ENCODE measurements at places on chromosomes 6 and 20.
A peak's percentile ranks its signal among the peaks of the same experiment; 100 is the strongest.

- DNase-seq, result no peak
Observed at GRCh38 chr6:7042056-7042653, 65.6 kb upstream of the RREB1 start.

DNA sequence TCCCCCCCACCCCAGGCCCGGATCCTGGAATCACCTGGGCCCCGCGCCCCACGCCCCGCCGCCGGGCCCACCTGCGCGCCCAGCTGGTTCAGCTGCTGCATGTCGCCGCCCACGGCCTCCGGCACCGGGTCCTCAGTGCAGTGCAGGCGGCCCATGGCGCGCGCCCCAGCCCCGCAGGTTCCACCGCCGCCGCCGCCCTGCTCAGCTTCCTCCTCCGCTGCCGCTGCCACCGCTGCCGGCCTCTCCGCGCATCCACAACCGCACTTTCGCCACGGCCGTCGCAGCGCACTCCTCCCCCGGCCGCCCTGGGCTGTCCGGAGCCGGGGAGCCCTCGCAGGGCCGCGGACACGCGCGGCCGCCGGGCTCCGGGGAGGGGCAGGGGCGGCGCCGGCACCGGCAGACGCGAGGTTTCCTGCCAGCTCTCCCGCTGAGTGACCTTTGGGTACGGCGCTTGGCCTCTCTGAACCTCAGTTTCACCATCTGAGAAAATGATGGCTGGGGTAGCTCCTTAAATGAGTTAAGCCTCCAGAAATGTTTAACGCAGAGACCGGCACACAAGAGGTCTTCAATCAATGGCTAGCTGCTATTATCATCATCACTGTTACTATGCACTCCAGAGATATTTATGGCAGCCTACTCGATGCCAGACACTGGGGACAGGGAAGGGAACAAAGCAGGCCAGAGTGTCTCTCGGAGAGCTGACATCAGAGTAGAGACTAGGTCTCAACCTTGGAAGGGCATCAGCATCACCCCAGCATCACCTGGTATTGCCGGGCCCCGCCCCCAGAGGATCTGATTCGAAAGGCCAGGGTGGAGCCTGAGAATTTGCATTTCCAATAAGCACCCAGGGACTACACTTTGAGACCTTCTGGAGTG lies at the start of gene COMMD7:
COMMD7 (minus strand) TSS at position 231 of the 876 bp plus-strand sequence; CDS start at position 155, 76 bp downstream.
- DNase-seq, result peak; percentile 51

DNA sequence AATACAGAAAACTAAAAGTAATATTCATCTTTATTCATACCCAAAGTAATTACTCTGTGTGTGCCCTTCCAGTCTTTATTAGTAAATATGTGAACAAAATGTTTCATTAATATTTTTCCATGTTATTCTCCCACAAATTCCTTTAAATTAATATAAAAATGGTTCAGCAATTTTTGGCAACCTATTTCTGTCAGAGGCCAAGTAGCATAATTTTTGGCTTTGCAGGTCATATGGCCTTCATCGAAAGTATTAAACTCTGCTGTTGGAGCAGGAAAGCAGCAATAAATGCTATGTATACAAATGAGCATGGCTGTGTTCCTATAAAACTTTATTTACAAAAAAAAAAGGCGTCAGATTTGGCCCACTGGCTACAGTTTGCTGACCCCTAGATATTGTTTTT lies 16.1 kb downstream of the ZC2HC1B start:
- no peak for DNase-seq

GRCh38 chr6:155079985-155080452 lies 84.9 kb downstream of the TIAM2 start:
- DNase-seq, result no peak

- DNase-seq, result no peak
Observed at GRCh38 chr6:119076173-119076572, 2.3 kb downstream of the FAM184A start.

DNA sequence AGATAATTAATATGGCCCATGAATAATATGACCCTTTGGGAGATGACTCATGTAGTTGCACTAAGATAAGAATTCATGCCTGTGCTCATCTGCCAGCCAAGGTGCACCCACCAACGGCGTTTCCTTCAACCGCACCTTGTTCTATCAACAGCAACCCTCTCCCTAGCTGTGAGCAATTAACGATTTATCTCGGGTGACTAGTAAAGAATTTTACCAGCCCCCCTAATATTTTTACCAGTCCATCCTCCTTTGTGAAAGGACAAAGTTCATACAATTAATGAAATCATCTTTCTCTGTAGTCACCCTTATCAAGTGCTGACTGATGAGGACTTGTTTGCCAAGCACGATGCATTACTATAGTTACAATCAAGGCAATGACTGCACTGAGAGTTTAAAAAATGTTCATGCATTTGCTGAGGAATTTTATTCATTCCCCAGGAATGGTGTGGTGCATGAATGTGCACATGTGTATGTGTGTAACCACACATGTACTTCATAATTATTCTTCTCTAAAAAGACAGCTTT lies 118.7 kb downstream of the SMOC2 start:
- no peak for DNase-seq

- no peak for DNase-seq
Observed at GRCh38 chr6:28296520-28297060, 15.2 kb downstream of the PGBD1 start.

DNA sequence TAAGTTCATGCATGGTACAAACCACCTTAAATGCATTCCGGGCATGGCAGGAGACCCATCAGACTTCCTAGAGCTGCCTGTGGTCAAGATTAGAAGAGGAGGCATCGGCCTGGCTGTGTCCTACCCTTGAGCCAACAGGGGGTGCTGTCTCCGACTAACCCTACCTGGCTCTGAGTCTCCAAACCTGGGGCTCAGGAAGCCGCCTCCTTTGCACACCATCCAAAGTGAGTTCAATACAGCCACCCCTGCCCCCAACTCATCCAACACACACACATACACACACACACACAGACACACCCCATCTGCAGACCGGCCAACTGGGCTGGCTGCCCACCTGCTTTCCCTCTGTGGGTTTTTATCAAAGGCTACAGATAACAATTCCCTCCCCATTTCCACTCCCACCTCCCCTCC lies 77.0 kb downstream of the JPH2 start:
- DNase-seq, result no peak

DNA sequence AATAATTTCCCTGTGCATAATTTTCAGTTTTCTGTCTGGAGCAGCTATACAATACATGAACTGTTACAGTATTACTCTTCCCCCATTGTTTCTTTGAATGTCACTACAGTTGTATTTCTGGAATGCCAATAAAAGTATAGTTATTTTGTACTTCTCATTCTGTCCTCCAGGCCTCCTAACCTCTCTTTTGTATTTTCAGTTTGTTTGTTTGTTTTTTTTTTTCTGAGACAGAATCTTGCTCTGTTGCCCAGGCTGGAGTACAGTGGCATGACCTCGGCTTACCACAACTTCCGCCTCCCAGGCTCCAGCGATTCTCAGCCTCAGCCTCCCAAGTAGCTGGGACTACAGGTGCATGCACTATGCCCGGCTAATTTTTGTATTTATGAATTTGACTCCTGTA lies 16.8 kb upstream of the ARID1B start:
- no peak for DNase-seq

- peak; percentile 95 for DNase-seq
Observed at GRCh38 chr20:37822141-37822601, 80.8 kb upstream of the VSTM2L start.

- no peak for DNase-seq
Observed at GRCh38 chr6:3329393-3330051, 70.8 kb downstream of the PSMG4 start.

DNA sequence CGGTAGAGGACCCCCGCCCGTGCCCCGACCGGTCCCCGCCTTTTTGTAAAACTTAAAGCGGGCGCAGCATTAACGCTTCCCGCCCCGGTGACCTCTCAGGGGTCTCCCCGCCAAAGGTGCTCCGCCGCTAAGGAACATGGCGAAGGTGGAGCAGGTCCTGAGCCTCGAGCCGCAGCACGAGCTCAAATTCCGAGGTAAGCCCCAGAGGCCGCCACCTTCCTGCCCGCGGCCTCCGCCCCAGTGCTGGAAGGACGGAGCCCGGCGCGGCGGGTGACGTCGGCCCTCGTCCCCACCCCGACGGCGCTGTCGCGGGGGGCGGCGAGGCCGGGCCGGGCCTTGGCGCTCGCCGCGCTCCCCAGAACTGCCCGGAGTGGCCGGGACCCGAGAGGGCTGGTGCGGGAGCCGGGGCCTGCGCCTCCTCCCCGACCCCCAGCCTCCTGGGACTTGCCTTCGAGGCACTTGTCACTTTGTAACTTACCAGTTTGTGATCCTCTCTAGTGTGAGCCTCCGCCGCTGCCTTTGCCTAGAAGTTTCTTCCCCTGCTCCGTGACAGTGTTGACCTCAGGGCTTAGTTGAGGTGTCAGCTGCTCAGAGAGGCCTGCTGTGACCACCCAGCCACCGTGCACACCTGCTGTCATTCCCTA lies 417 bp downstream of the VAPB start:
- peak; percentile 43 for DNase-seq

DNA sequence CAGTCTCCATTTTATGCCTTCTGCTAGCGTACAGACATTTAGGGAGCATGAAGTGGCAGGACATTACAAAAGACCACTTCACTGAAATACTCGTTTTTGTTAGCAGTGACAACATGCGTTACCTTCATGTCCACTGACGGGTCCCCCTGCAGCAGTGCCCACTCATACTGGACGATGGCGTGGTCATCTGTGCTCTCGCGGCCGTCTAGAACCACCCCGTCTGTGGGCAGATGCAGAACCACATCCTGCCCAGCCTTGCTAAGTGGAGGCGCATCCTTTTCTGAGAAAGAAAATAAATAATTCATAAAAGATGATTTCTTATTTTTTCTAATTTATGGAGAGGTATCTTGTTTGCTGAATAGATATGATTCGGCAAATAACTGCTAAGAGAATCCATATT lies 11.3 kb downstream of the LRP11 start:
- DNase-seq, result no peak

- no peak for DNase-seq
Observed at GRCh38 chr6:166464068-166465002, 81.6 kb upstream of the MPC1 start.

GRCh38 chr20:37346236-37346534 lies 245 bp downstream of the SRC start:
- no peak for DNase-seq

Measured in fibroblast of lung (primary cell).